Cortex of kidney (tissue), 1 donor: ENCODE measurements at places on chromosomes 13 and 19.

GRCh38 chr19:10565028-10565566, 713 bp downstream of the KRI1 start:
- DNase-seq: no peak

DNA sequence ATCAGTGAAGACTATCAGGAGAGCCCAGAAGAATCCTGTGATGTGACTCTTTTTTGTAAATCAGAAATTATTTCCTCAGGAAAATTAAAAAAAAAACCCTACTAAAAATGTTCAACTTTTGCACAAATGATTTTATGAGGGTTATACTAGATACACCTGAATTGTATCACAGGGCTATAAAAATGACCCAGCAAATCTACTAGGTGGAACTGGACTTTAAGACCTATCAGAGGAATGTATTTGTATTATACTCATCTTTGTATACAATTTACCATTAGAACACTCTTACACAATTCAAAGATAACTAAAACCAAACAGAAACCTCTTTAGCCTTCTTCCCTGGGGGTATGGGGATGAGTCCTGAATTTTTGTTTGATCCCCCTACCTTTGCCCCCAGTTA, 7.2 kb downstream of the FBXL3 start:
- no peak for DNase-seq

DNA sequence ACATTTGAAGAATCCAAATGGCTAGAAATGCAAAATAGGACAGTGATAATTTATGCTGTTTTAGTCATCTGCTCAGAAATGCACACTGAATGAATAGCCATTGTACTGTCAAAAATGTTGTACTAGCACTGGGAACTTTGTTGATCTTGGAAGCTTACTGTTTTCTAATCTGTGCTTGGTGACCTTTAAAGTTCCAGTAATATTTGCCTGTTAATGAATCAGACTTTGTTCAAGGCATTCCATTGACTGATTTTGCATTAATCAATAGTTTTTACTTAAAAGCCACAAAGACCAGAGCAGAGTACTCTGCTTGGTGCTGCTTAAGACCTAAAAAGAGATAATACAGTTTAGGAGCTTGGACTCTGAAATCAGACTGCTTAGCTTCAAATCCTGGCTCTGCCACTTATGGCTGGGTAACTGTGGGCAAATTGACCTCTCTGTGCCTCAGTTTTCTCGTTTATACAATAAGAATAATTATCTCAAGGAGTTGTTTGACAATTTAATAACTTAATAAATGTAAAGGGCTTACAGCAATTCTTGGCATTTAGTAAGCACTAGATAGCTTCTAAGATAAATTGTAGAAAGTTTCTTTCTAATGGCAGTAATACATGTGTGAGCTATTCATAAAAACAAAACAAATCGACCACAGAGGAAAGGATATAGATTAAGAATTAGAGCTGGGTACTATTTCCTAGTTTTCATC, 4.6 kb upstream of the SLAIN1 start:
- no peak for DNase-seq

DNA sequence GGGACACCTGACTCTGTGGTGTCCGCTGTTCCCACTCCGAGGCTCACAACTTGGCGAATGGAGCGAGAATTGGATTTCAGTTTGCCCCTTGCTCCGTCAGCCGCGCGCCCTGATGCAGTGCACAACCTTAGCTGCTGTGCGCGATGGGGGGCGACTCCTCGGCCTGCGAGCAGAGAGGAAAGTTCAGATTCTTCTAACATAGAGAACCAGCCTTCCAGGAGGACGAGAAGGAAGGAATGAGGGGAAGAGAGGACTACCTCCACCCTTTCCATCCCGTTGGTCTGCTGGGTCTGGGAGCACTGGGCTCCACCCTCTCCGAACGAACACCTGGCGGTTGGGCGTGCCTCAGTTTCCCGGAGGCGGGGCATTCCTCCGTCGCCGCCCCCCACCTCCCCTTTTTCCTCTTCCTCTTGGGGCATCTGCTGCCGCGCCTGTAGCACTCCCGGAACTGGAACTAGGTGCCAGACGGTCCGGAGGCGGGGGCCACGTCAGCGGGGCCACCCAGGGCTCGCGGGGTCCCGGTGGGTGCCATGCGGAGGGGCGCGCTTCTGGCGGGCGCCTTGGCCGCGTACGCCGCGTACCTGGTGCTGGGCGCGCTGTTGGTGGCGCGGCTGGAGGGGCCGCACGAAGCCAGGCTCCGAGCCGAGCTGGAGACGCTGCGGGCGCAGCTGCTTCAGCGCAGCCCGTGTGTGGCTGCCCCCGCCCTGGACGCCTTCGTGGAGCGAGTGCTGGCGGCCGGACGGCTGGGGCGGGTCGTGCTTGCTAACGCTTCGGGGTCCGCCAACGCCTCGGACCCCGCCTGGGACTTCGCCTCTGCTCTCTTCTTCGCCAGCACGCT, at the start of gene KCNK6:
KCNK6 (plus strand) TSS at position 425 of the 838 bp plus-strand sequence; CDS start at position 531, 106 bp downstream.
- DNase-seq: no peak

- DNase-seq: no peak
Measured at GRCh38 chr19:55554741-55555152, 9.4 kb upstream of the SBK3 start.

- DNase-seq: no peak
Measured at GRCh38 chr13:109090796-109091195, 461.4 kb downstream of the MYO16 start.

DNA sequence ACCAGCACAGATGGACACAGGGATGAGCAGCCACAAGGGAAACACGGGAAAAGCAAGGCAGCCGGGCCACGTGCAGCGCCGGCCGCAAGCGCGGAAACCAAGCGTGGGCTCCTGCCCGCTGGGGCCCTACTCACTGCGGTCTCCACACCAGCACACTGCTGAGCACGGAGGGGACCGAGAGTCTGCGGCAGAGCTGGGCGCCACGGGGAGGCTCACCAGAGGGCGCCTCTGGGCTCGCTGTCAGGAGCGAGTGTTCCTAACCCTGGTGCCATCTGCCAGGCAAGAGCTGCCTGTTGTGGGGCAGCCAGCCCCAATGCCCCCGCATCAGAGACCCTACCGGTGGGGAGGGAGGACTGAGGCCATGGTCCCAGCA, 26.5 kb downstream of the MPND start:
- no peak for DNase-seq

- no peak for DNase-seq
Measured at GRCh38 chr19:18170714-18171255, 2.8 kb upstream of the IFI30 start.

DNA sequence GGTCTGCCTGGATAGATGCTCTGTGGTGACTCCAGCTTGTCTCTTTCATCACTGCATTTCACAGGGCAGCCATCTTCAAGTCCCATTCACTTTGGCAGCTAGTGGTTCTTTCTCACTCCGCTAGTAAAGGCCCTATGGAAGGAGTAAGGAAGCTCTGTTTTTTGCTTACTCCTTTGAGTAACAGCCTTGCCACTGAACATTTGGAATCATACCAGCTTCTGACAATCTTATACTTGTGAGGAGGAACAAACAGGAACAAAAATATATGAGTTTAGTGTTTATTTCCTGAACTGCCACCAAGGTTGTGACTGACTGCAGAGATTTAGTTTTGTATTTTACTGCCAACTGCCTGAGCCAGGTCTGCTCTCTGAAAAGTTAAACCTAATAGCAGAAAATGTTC, 38.7 kb downstream of the KCTD4 start:
- no peak for DNase-seq

DNA sequence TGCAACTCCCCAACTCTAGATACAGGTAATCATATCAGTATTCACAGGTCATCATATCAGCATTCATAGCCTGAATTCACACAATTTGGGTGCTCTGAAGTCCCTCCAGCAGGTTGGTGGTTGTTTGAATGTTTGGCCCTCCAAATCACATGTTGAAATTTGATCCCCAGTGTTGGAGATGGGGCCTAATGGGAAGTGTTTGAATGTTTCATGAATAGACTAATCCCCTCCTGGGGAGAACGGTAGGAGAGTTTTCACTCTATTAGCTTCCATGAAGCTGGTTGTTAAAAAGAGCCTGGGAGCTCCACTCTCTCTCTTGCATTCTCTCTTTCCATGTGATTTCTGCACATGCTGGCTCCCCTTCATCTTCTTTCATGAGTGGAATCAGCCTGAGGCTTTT, 288.6 kb upstream of the PCDH9 start:
- no peak for DNase-seq

- DNase-seq: no peak
Measured at GRCh38 chr19:37763488-37763887, 15.9 kb downstream of the ZNF573 start.

GRCh38 chr13:48873587-48873986, 102.1 kb upstream of the FNDC3A start:
- DNase-seq: no peak

DNA sequence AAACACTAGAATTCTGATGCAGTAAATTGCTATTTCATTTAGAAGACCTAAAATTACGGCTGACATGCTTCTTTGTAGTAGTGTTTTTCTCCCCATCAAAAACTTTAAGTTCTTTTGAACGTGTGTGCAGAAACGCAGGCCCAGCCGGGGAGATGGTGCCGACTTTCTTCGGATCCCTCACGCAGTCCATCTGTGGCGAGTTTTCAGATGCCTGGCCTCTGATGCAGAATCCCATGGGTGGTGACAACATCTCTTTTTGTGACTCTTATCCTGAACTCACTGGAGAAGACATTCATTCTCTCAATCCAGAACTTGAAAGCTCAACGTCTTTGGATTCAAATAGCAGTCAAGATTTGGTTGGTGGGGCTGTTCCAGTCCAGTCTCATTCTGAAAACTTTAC, 98.3 kb downstream of the TNFRSF19 start:
- DNase-seq: no peak

DNA sequence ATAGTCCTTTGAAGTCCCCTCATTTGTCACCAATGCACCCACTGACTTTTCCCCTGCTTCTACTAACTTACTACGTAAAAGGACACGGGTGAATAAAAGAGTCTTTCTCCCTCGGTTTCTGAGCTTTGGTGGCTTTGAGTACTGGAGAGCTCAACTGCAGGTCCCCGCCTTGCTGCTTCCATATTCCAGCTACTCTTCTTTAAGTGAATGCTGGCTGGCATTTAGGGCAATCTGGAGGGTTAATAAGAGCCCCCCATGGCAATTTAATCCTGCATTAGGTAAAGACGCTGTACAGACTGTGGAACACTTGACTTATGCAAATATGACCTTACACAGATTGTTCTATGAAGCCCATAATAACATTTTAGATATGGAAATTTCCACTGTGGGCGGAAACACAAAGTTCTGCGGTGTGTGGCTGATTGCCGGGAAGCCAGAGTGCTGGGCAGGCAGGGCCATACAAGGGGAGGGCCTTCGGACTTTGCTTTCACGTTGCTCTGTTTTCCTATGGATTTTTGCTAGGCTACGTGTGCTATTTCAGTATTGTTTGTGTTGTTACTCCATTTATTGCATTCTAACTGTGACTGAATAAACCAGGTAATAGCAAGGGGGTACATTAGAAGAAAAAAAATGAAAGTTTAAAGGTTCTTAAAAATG, 97.5 kb downstream of the SLC10A2 start:
- no peak for DNase-seq

GRCh38 chr19:46239193-46240024, 9.9 kb downstream of the IGFL1 start:
- no peak for DNase-seq

DNA sequence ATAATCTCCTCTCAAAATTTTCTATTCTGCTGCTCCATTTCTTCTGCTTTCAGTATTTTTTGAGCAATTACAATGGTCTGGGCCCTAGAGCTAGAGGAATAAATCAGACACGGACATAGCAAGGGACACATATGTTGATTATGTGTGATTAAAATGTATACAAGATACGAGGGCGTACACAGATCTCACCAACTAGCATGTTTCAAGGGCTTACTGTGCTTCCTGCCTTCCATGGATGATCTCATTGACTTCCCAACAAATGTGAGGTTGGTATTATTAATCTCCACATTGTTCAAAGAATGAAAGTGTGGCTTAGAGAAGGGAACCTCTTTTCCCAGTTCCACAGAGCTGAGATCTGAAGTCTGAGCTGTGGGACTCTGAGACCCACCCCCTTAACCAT, 9.1 kb downstream of the PLD3 start:
- no peak for DNase-seq

DNA sequence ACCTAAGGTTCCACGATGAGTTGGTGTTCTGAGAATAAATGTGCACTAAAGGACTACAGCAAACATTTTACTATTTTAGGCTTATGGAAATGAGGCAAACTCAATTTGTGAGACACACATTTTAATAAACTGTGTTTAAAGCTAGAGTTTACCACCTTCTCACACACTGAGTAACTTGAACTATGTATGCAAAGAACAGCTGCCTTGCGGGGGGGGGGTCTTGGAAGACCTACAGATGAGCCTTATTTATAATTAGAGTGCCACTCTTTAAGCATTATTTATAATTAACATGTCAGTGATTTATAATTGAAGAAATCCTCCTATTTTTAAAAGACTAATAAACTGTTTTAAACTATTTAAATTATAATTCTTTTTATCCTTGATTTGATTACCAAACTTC, 300.4 kb downstream of the DLEU7 start:
- no peak for DNase-seq

- DNase-seq: no peak
Measured at GRCh38 chr13:99265162-99265800, 7.1 kb upstream of the GPR18 start.

DNA sequence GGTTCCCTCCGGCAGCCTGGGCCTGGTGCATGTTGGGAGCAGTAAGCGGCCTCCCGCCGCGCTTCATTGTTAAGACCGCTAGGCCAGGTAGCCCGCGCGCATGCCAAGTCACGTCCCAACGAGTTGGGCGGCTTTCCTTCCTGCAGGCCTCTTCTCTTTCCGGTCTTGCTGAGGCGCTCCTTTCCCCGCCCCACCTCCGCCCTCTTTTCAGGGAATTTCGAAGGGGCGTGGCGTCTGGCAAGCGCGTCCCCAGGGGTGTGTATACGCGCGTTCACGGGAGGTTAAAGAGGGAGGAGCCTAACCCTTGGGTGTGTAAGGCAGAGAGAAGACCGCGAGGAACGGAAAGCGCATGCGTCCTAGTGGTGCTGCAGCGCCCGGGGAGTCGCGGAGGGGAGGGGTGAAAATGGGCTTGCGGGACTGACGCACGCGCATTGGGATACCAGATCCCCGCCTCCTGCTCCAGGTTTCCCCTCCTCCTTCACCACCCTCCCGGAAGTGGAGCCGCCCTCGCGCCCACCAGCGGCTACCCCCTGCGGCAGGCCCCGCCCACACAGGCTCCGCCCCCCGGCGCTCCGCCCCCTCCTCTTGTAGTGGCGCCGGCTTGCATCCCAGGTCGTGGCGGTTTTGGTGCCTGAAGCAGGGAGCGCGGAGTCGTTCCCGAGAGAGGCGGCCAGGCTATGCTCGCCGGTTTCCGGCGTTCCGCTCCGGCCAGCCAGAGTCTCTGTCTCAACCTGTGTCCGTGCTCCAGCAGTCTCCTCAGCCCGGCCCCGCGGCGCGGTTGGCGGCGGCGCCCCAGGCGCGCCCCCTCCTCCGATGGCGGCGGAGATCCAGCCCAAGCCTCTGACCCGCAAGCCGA, at the start of gene WDFY2:
WDFY2 (plus strand) TSS at position 588 of the 856 bp plus-strand sequence; CDS start at position 814, 226 bp downstream.
- peak; percentile 91 for DNase-seq

- no peak for DNase-seq
Measured at GRCh38 chr19:17999684-18000479, 8.1 kb upstream of the ARRDC2 start.

- no peak for DNase-seq
Measured at GRCh38 chr19:4327252-4327876, 11.3 kb downstream of the STAP2 start.
